NCI-H2081 treated with DMSO at 0.1 percent for 48 hours (cell line): ENCODE measurements at places on chromosomes 6 and 20.

DNA sequence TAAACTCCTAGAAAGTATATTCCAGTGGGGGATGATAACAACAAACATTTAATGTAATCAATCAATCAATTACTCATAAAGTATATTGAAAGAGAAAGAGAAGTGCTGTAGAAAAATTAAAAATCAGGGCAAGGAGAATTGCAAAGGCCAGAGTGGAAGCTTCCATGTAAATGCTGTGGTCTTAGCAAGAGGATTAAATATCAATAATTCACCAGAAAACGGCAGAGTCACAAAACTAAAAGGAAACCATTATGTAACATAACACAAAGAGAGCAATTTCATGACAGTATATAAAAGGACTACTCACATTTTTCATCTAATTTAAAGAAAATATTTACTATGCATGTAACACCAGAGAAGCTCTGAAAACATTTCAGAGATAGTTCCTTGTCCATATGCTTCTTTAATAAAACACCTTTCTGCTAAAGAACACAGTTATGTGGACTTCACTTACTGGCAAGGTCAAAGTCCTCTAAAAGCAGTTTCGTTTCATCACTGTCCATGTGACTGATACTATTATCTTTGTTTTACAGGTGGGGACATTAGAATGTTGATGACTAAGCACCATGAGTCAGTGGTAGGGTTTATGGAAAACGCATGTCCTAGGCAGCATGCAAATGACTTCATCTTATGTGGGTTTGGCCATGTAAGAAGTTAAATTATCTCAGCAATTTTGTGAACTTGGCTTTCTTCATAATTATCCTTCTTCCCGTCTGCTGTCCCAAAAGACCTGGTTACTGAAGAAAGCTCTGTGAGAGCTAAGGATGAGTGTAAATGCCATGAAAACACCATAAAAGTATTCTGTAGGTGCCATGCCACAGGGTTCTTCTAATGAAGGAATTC lies 185.8 kb upstream of the TENT5A start:
- DNase-seq: no peak

DNA sequence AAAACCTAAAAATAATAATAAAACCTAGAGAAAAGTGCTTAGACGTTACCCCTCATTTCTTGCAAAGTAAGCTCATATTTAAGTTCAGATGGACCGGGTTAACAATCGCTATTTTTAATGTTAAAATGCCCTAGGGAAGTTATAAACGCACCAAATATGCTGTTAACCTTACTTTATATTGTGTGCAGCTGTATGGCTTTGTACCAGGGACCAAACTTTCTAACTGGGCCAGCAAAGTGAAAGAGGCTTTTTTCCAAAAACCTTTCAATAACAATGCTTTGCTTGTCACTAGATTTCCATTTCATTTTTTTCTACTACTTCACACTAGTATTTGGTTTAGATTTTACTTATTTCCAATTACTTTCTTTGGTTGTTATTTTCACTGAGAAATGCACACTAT lies 248.5 kb downstream of the FOXC1 start:
- DNase-seq: no peak

DNA sequence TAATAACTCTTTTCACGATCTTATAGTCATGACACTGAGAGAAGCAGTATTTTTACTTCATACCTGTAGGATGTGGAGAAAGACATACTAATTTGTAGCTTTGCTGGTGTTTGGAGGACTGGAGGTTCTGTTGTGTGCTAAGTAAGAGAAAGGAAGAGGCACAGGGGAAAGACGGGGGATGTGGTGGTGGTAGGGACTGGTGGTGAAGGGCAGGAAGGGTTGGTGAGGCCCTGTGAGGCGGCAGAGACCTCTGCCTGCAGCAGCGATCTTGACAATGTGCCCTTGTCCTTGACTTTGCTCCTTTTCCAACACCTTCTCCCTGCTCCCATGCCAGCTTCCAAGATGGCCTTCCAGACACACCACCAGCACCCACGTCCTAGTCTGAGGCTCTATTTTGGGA lies 32.6 kb upstream of the MPC1 start:
- no peak for DNase-seq

- DNase-seq: no peak
Observed at GRCh38 chr20:23452776-23453175, at the start of gene CST11. Gene CST11, minus strand, starts transcription at chr20:23452876. Its CDS starts 65 bp downstream, at chr20:23452811.

- DNase-seq: no peak
Observed at GRCh38 chr20:53706466-53707370, 113.1 kb upstream of the ZNF217 start.

GRCh38 chr6:143196525-143197225 lies 136.0 kb downstream of the AIG1 start:
- no peak for DNase-seq

DNA sequence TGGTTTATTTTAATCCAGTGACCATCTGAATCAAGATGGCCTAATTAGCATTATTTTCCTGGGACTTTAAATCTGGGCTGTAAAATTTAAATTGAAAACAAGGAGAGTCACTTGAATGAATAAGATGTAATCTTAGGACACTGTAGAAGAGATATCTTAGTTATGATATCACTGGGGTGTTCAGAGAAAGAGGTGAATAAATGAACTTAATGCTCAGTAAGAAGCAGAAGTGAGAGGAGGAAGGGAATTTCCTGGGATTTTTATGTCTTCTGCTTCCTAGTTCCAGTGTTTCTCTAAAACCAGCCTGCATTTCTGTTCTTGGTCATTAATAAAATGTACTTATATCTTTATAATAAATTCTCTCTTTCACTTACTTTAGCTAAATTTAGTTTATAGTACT lies 136.8 kb upstream of the PTPRK start:
- DNase-seq: no peak

DNA sequence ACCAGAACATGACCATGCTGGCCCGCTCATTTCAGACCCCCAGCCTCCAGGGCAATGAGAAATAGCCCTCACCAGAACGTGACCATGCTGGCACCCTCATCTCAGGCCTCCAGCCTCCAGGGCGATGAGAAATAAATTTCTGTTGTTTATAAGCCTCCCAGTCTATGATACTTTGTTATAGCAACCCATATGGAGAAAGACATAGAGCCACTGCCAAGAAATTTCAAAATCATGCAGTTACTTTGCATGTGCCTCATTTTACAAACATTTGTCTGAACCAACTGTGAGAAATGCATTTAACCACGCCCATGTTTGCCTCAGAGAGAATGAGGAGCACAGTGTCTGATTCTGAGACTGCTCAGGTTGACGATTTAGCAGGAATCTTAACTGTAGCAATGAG lies 15.5 kb downstream of the CYP39A1 start:
- no peak for DNase-seq

GRCh38 chr6:9540534-9541126 lies 874.2 kb downstream of the TFAP2A start:
- no peak for DNase-seq

DNA sequence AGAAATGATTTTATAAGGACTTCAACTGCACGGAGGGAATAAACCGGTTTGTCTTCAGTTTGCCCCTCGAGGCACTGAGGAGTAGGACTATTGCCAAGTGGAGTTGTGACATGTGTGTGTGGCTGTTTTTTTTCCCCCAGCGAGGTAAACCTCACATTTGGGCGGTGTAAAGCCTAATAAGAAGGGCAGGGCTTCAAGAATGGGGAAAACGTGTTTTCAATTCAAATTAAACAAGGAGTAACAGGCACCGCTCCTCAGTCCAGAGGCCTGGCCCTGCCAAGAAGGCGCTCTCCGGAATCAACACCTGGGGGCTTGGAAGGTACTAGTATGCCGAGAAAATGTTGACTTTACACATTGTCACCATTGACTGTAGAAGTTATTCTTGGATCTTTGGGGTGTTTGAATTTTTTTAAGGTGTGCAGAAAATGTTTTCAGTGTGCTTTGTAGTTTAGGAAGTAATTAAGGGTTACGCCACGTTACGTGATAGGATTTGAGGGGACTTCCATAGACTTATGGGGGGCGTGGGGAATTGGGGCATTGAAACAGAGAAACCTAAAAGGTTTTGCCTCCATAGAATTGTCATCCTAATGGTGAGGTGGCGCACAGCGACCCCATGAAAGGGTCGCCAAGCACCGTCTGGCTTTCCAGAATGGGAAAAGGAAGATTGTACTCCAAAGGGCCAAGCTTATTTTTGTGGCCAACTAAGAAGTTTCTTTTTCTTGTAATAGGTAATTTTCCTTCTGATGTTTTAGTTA lies 791 bp downstream of the ADGRG6 start:
- no peak for DNase-seq

DNA sequence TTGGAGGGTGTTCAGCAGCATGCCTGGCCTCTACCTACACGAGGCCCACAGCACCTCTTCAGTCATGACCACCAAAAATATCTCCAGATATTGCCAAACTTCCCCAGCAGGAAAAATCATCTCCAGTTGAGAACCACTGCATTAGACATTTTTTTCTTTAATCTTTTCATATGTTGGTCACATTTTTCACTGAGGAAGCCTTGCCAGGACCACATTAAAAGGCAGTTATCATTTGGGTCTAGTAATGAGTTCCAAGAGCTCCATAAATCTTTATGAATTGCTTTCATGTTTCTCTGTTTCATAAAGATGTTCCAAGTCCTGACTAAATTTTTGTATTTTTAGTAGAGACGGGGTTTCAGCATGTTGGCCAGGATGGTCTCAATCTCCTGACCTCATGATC lies 28.8 kb downstream of the MTRES1 start:
- no peak for DNase-seq

DNA sequence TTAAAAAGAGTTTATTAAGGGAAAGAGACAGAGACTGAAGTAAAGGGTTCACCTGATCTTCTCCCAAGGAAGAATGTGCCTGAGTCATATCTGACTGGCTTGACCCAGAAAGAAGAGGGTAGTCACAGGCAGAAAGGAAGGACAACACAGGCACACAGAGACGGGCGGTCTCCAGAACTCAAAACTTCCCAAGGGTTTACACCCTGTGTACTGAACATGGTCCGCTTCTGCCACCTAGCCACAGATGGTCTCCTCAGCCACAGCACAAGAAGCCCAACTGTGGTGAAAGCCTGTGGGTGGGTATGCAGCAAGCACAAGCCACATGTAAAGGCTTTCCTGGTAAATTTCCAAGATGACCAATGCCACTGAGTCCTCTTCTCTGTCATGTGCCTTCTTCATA lies 17.2 kb downstream of the UNC5CL start:
- no peak for DNase-seq

DNA sequence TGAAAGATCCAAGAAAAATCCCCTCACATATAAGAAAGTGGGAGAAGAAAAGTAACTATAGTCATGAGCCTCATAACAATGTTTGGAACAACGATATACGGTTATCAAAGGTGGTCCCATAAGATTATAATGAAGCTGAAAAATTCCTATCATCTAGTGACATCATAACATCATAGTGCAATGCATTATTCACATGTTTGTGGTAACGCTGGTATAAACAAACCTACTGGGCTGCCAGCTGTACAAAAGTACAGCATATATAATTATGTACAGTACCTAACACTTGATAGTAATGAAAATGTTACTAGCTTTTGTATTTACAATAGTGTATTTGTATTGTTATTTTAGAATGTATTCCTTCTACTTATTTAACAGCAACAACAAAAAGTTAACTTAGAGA lies 240.7 kb downstream of the RNGTT start:
- no peak for DNase-seq

- no peak for DNase-seq
Observed at GRCh38 chr20:24690408-24690807, 221.0 kb downstream of the SYNDIG1 start.

GRCh38 chr6:82416346-82416745 lies 52.7 kb downstream of the TPBG start:
- no peak for DNase-seq

DNA sequence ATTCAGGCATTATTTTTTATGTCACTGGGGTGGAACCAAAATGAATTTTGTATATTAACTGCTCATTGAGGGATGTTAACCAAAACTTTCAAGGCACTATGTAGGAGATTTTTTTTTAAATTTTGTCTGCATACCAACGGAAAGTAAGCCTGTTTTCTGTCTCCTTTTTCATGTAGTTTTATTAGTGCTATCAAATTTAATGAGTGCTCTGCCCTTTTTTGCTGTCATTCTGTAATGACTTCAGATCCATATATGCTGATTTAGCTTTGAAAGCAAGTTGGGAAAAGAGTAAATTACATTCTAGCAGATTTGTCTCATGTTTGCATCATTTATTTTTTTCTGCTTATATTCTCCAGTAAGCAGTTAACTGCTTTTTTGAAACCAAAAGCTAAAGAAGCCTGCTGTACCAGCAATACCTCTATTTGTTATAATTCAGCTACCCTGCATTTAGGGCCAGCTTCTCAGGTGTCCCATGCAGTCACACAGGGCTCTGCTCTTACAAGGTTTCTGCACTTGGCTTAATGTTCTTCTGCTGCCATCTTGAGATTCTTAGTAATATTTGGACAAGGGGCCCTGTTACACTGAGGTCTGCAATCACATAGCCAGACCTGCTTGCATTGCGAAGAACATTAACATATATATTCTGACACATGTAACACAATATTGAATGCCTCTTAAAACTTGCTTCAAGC lies 429.0 kb downstream of the UTRN start:
- DNase-seq: no peak

- no peak for DNase-seq
Observed at GRCh38 chr20:20755674-20756319, 43.4 kb upstream of the RALGAPA2 start.

DNA sequence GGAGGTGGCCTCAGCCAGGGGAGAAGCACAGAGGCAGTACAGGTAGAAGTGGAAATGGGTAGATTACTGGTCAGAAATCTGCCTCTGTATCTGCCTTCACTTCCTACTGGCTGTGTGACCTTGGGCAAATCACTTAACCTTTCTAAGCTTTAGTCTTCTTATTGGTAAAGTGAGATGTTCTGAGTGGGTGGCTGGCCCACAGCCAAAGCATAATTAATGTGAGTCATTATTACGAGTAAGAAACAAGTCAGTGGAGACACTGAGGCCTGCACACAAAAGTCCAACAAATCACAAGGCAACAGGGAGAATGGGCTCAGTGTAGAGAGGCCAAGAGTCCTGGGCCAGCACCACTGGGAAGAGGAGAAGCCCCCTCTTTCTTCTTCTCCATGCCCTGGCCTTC lies 39.1 kb downstream of the NRN1 start:
- no peak for DNase-seq

DNA sequence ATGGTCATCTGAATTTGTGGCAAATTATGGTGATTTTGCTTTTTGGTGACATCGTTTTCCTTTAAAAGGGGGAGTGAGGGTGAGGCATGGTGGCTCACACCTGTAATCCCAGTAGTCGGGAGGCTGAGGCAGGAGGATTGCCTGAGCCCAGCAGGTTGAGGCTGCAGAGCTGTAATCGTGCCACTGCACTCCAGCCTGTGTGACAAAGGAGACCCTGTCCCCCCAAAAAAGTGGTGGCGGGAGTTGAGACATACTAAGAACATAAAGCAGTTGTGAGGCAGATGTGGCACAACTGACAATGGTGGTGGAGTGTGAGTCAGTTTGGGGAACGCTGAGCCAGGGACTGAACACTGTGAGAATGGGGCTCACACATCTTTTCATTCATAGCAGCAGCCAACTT lies 45.5 kb downstream of the ADNP start:
- DNase-seq: no peak

- no peak for DNase-seq
Observed at GRCh38 chr20:51467956-51468626, 74.4 kb downstream of the NFATC2 start.
